T-helper 17 cell (primary cell): ENCODE measurements at places on chromosomes 7 and 10.

GRCh38 chr7:42283553-42283952, 46.5 kb upstream of the GLI3 start:
- no peak for DNase-seq

GRCh38 chr7:101915000-101915399, 97.6 kb downstream of the CUX1 start:
- DNase-seq, result no peak

- no peak for DNase-seq
These were observed 216.8 kb upstream of the KLF6 start for GRCh38 chr10:4001811-4002210.

- DNase-seq, result no peak
These were observed 612.4 kb downstream of the ANKRD7 start for GRCh38 chr7:118836933-118837332.

DNA sequence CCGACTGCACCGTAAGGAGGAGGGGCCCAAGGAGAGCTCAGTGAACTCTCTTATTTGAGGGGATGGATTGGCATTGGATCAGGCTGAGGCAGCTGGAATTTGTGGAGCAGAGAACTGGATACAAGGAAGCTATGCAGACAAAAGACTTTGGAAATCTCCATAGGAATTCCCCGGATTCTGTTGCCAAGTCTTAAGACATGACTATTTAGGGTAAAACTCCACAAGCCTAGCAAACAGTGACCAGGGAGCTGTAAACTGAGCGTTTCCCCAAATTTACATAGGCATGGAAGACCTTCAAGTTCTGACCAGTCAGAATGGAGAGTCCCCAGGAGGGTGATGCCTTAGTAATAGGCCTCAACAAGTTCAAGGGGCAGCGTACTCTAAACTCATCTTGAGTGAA, 82.5 kb upstream of the PCBD1 start:
- DNase-seq, result no peak

GRCh38 chr10:129108378-129108777, 358.7 kb upstream of the MGMT start:
- no peak for DNase-seq

- no peak for DNase-seq
These were observed 99.3 kb upstream of the DDC start for GRCh38 chr7:50664461-50664922.

DNA sequence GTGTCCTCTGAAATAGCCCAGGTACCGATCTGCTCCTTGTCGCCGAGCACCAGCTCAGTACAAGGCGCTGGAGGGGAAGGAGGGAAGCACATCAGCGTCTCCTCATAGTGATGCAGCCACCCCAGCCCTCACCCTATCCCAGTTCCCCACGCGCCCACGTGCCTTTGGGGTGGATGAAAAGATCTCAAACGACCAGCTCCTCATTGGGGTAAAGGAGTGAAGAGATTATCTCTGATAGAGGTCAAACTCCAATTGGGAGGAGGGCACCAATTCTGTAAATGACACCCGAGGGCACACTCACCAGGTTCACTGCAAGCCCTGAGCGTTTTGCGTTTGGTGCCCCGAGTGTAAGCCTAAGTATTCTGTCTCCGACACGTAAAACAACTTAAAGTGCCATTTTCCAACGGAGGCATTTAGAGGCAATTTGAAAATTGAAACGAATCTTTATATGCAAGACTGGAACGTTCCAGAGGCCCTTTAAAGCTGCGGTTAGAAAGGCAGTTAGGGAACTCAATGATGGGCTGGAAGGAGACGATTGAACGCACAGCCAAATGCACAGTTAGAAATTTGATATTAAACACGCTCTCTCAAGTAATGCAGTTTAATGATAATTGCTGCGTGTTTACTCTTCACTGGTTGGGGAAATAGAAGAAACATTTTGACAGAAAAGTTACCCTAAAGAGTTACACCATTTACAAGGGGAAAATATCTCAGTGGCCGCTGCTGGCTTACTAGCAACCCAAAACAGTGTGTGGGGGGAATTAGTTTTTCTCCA, 8.9 kb upstream of the EMX2 start:
- no peak for DNase-seq

DNA sequence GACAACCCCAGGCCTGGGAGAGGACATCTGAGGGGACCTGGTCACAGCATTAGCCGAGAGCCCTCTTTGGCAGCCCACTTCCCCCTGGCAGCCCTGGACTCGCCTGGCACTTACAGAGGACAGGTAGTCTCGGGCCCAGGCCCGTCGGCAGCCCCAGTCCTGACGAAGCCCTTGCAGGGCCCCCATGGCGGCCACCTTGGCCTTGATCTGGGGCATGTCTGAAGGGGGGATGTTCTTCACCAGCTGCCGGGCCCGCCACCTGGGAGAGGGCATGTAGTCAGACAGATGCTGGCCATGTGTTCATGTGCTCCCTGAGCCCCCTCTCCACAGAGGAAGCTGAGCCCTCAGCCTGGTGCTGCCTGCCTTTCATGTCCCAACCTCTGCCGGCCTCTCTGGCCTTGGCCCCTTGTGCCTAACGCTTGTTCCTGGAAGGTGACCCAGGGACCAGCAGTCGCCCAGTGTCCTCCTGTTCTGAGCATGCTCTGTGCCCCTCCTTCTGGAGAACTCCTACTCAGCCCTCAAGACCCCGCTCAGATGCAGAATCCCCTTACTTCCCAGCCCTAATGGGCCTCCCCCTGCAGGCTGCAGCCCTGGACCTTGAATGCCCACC, 13.9 kb downstream of the MYO1G start:
- no peak for DNase-seq

DNA sequence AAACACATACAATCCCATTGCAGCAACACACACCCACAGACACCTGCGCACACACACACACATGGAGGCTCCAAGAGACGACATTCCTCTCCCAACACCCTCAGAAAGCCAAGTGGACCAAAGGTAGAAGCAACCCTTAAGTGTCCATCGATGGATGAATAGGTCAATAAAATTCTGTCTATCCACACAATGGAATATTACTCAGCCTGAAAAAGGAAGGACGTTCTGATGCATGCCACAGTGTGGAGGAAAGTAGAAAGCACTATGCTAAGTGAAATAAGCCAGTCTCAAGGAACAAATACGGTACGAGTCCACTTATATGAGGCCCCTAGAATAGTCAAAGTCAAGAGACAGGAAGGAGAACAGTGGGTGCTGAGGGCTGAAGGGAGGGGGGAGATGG, 174.4 kb downstream of the GRID1 start:
- DNase-seq, result no peak
